ENCODE measurements at places on chromosomes 6 and 20.

GRCh38 chr6:87945966-87946365 is 101.7 kb upstream of the SPACA1 start:
- no peak for DNase-seq

DNA sequence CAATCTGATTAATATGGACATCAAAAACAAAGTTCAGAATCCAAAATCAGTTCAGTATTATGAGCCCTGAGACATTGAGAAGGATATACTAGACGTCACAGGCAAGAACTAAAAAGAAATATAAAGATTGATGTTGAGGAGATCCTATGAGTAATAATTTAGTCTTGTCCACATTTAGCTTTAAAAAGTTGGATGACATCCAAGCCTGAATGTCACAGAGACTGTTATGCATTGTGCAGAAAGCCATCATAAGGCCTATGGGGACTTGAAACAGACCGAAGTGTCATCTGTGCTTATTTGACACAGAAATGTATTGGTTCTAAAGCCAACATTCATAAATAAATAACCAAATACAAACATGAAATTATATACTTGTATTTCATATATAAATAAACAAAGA is 581.8 kb upstream of the MMS22L start:
- no peak for DNase-seq

DNA sequence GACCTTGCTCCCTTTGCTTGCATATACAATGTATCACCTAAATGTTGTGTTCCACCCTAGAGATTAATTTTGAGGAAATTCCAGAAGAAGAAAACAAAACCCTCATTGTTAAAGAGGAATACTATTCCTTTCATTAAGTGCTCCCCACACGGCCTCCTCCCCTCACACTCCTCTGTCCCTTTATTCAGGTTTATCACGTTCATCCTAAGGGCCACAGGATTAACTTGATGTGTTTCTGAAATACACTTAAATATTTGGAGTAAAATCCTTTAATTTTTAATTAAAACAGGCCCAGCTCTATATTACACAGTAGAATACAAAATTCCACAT is 89.4 kb upstream of the MRPS10 start:
- DNase-seq = no peak

GRCh38 chr6:135938576-135939207 is 87.2 kb downstream of the PDE7B start:
- no peak for DNase-seq
